Stimulated activated CD8-positive, alpha-beta memory T cell treated with anti-CD3 and anti-CD28 coated beads, Interleukin-12 subunit alpha, Interleukin-12 subunit beta, amount 100 ng/mL, for 1 hour (primary cell): ENCODE measurements at places on chromosomes 1 and 21.

GRCh38 chr1:65195495-65196417 lies 47.8 kb downstream of the AK4 start:
- no peak for DNase-seq

DNA sequence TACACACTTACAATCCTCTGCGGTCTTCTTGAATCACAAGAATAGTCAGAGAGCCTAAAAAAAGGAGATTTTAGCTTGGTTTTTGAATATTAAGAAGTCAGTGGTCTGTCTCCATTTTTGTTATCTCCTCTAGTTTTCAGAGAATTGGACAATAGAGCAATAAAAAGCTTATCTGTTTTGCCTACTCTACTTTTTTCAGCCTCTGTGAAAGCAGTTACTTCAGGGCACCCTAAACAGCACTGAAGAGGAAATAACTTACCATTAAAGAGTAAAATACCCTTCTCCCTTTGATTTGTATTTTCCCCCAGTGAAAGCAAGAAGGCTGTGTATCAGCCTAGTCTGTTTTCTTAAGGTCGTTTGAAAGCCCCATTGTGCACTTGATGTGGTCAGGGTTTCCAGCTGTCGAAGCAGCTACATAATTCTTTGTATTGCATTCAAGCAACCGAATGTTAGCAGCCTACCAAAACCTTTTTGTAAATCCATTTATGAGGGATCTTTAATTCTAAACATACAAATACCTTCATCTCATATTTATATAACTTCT lies 1.0 kb downstream of the NTMT2 start:
- DNase-seq = no peak

DNA sequence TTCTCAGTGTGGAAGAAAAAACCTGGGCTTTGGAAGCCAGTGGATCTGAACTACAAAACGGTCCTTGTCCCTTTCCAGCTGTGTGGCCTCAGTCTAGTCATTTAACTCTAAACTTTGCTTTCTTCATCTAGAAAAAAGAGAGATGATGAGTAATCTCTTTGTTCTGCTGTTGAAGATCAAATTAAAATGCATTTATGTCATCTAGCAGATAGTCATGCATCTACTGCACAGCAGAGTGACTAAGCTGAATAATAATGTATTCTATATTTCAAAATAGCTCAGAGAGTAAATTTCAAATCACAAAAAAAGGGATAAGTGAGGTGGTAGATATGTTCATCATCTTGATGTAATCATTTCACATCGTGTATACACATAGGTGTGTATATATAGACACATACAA lies 473.2 kb downstream of the DSCAM start:
- DNase-seq = no peak

DNA sequence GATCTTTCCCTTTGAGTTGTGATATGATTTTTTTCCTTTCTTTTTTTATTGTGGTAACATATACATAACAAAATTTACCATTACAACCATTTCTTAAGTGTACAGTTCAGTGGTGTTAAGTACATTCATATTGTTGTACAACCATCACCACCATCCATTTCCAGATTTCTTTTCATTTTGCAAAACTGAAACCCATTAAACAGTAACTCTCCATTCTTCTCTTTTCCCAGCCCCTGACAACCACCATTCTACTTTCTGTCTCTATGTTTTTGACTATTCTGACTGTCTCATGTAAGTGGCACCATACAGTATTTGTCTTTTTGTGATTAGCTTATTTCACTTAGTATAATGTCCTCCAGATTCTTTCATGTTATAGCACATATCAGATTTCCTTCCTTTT lies 30.3 kb downstream of the CEP350 start:
- no peak for DNase-seq

DNA sequence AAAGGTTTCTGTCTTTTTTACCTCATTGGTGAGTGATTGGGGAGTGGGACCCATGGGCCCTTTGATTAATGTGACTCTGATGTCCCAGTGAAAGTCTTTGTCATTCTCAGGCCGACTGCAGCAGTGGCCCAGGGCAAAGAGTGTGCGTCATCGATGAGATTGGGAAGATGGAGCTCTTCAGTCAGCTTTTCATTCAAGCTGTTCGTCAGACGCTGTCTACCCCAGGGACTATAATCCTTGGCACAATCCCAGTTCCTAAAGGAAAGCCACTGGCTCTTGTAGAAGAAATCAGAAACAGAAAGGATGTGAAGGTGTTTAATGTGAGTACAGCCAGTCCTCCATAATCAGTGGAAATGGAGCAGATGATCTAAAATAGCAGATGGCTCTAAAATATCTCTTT lies 19.4 kb downstream of the NTPCR start:
- no peak for DNase-seq

- no peak for DNase-seq
Measured at GRCh38 chr1:17574516-17574915, 35.0 kb downstream of the ARHGEF10L start.

DNA sequence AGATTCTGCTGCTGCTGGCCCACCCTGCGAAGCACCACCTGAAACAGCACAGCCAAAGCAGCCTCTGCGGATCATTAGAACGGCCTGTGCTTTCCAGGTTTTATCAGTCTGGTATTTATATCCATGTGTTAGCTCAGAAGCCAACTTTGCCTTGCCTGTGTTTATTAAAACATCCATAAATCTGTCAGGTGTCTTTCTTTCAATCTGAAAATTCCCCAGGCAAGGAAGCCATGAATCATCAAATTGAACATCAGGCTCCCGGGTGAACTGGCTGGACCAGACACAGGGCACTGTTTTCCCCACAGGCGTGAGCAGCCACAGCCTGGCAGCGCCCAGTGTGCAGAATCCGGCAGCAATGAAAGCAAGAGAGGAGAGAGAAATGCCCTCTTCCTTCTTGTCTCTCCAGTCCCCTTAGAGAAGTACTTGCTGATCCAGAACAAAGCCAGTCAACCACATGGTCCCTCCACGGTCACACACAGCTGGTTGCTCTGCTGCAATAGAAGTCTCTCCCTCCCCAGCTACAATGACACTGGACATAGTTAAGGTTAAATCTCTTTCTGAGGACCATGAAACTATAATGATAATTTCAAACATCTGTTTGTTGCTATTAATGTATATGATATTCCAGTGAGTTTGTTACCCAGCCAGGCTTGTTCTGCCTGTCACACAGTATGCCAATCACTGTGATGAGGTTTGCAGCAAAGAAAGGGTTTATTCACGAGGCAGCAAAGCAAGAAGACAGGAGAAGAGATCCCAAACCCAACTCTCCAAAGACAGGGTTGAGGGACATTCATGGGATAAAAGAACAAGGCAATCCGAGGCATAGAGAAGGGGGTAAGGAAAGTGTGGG lies 212.1 kb upstream of the FMN2 start:
- no peak for DNase-seq

DNA sequence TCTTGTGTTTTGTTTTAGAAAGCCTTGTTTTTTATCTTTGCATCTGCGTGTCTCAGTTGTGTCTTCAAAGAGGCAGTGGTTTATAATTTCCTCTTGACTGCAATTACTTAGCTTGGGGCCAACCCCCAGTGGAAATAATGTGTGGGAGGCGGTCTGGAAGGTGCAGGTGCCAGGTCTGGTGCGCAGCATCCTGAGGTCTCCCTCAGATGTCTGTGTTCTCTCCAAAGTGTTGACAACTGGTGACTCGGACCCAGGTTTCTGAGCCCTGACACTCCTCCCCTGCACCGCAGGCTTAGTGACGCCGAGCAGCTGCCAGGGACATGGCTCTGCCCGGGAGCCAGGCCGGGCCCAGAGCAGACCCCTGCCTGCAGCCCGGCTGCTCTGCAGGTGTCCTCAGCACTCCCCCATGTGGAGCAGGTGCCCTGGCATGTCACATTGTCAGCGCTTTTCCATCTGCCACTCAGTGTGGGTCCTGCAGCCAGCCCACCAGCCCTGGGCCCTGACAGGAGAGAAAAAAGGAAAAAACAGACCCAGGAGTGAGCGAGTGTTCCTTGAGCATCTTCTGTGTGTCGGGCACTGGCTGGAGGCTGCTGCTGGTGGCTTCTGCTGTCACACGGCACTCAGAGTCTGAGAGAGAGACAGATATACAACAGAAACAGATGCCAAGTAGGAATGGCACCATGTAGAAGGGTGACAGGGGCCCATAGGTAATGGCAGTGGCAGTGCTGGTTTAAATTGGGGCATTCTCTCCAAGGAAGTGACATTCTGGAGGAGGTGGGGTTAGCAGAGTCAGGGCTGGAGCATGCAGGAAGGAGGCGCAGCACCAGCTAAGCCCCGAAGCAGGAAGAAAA lies 24.8 kb upstream of the SELENON start:
- DNase-seq = peak; percentile 76

DNA sequence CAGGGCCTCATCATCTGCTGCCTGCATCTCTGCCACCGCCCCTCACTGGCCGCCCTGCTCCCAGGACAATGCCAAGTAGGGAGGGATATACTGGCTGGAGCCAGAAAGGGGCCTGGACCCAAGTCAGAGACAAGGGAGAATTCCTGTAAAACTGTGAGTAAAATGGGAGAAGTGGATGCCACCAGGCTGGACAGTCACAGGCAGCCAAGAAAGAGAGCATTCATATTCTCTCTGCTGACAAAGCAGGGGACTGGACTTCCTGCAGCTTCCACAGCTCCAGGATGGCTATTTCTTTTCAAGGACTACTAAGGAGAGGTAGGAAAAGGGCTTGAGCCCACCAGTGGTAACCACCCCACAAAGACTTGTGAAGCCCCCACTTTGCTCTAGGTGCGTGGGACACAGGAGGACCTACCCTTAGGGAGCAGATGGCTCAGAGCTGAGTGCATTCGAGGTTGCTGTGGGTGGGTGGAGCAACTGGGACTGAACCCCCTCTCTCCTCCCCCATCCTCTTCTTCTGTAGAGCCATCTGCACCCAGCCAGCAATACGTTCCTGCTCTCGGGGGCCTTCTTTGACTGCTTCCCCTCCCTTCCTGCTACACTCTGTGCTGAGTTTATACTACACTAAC lies 57.5 kb downstream of the GLIS1 start:
- no peak for DNase-seq

DNA sequence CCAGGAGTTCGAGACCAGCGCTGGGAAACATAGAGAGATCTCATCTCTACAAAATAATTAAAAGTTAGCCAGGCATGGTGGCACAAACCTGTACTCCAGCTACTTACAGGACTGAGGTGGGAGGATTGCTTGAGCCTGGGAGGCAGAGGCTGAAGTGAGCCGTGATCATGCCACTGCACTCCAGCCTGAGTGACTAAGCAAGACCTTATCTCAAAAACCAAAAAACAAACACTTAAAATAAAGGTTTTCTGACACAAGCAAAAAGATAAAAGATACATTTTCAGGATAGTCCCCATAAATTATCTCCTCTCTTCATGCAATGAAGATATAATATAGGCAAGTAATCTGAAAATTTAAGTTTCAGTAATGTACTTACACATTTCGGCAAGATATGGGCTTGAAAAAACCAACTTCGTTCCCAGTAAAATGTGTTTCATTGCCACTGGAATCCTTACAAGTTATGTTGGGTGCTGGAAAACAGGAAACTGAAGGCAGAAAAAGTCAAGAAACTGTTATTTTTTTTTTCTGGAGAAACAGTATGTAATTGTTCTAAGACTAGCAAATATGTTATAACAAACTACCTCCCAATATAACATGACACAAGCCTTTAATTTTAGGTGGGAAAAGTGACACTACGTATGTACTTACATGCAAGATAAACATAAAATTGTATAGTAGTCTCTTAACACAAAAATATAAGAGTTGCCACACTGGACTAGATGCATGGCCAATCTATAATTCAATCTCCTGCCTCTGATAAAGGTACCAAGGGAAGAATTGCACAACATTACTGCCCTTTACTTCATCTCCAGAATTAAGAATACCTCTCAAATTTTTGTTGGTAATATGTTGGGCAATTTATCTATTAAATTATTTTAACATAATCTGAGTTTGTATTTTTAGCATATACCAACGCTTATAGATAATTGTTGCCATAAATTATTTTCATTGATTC lies 15.7 kb downstream of the TM2D1 start:
- DNase-seq = no peak

- DNase-seq = no peak
Measured at GRCh38 chr21:36379251-36379650, 5.9 kb upstream of the CHAF1B start.

DNA sequence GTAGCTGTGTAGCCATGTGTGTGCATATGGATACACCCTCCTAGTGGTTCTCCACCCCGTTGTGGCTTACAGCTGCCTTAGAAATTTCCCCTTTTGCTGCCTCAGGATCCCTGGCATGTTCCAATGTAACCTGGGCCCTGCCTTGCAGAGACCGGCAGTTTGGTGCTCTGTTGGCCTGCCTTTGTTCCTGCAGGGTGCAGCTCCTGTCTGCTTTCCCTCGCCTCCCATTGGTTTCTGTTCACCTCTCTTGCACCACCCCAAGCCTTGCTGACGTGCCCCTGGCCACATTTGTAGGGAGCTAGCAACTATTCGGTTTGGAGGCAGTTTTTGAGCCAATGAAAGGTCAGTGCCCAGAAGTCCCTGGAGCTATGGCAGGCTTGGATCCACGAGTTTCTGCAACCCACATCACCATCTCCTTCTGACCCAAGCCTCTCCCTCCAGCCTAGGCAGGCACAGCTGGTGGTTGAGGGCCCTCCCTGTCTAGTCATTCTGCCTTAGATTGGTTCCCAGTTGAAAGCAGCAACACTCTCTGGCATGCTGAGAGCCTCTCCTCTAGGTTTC lies 54.9 kb downstream of the MAB21L3 start:
- DNase-seq = no peak

GRCh38 chr1:51634618-51635017 lies 17.7 kb downstream of the OSBPL9 start:
- no peak for DNase-seq

DNA sequence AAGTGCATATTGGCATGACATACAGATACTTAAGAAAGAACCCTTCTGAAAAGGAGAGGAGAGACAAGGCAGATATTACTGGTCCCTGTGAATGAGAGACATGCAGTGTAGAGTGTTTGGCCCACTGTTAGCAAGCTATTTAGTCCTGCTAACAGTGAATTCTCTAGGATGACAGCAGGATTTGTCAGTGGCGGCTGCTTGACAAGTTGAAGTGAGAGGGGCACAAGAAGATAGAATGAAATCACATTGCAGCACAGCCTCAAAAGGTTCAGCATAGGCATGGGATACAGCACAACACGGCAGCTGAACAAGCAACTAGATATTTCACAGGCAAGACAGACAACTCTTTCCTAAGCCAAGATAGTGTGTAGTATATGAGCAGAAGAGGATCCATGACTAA lies 407.9 kb downstream of the PLA2G4A start:
- no peak for DNase-seq

- no peak for DNase-seq
Measured at GRCh38 chr1:230320804-230321203, 105.3 kb downstream of the PGBD5 start.

DNA sequence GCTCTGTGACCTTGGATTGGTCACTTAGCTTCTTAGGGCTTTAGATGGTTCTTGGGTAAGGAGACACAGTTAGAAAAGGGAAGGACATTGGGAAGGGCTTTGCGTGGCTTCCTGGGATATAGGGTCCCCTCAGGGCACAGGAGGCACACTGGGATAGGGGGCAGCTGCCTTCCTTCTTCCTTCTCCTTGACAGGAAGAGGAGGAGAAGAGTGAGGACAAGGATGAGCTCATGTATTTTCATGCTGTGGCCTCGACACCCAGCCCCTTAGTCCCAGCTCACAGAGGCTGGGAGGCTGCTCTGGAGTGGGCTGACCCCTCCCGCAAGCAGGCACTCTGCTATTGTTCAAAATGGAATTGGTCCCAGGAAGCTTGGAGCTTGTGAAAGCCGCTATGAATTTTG lies 45.7 kb upstream of the POU3F1 start:
- DNase-seq = no peak

- no peak for DNase-seq
Measured at GRCh38 chr1:40699787-40700186, 8.3 kb downstream of the NFYC start.
